MG63 (cell line): ENCODE measurements at places on chromosomes 7 and 10. TPM values are rescaled to one million over a fixed set of nuclear protein-coding genes. Genes with fewer than 3 reads are reported as not detected.

MBL2 gene
- total RNA-seq, result not detected in 2 replicates

PSMC2 gene
- 252 and 291 TPM in 2 replicates for total RNA-seq

PPP1R17 gene
- not detected in 2 replicates for total RNA-seq

CARD11 gene
- not detected in 2 replicates for total RNA-seq

VKORC1L1 gene
- total RNA-seq, result 1.7 and 3.0 TPM in 2 replicates

EEPD1 gene
- total RNA-seq, result 0.35 and 8.6 TPM in 2 replicates

ITPRID1 gene
- total RNA-seq, result not detected in 2 replicates

RBP3 gene
- total RNA-seq, result not detected in 2 replicates

SPDYE9 gene
- not detected in 2 replicates for total RNA-seq

PCDH15 gene
- 0.81 TPM in 1 of 2 replicates, not detected in the other for total RNA-seq

FRAT1 gene
- 3.8 and 5.9 TPM in 2 replicates for total RNA-seq

VAX1 gene
- not detected in 2 replicates for total RNA-seq

PHYHIPL gene
- total RNA-seq, result not detected in 2 replicates

ENO4 gene
- total RNA-seq, result 0.69 and 2.5 TPM in 2 replicates

TRIM74 gene
- not detected in 2 replicates for total RNA-seq

C7orf57 gene
- 0.23 TPM in 1 of 2 replicates, not detected in the other for total RNA-seq

PRRT4 gene
- not detected in 2 replicates for total RNA-seq

GNG11 gene
- total RNA-seq, result 6.3 and 7.1 TPM in 2 replicates

PNLIPRP1 gene
- total RNA-seq, result not detected in 2 replicates

PAX4 gene
- total RNA-seq, result not detected in 2 replicates

GHRHR gene
- not detected in 2 replicates for total RNA-seq

CCDC146 gene
- 0.07 TPM in 1 of 2 replicates, not detected in the other for total RNA-seq

KCNH2 gene
- total RNA-seq, result 0.33 TPM in 1 of 2 replicates, not detected in the other

AKR1C3 gene
- 8.7 and 11.3 TPM in 2 replicates for total RNA-seq

GDF10 gene
- total RNA-seq, result not detected in 2 replicates
